ENCODE measurements at places on chromosomes 12 and 14. TPM values are rescaled to one million over a fixed set of nuclear protein-coding genes. Genes with fewer than 3 reads are reported as not detected.

The ATF7IP gene
- total RNA-seq: 15.3 TPM

- DNase-seq: no peak
Observed at GRCh38 chr12:122026706-122027333, 5.1 kb downstream of the BCL7A start.

DNA sequence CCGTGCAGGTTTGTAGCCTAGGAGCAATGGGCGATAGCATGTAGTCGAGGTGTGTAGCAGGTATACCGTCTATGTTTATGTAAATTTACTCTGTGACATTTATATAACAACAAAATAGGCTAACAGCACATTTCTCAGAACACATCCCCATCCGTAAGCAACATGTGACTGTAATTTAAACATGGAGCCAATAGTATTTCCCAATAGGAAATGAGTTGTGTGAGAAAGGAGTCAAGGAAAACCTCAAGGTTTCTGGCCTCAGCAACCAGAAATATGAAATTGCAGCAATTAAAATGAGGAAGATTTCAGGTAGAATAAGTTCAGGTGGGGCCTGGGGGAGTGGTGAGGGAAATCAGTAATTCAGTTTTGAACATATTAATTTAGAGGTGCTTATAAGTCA is 136.0 kb downstream of the MSRB3 start:
- no peak for DNase-seq

DNA sequence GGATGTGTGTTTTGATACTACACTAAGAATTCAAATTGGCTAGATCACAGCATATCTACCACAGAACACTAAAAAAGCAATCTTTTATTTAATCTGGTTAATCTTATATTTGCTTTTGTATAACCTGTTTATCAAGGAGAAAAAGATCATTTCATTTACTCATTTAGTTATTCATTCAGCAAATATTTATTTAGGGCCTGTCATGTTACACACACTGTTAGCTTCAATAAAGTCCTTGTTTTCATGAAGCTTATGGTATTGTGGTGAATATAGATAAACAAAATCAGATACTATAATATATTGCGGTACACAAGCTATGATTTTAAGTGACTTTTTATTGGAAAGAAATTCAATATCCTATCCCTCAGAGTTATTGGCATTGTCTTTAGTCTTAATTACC is 350.8 kb downstream of the LRFN5 start:
- DNase-seq: no peak

DNA sequence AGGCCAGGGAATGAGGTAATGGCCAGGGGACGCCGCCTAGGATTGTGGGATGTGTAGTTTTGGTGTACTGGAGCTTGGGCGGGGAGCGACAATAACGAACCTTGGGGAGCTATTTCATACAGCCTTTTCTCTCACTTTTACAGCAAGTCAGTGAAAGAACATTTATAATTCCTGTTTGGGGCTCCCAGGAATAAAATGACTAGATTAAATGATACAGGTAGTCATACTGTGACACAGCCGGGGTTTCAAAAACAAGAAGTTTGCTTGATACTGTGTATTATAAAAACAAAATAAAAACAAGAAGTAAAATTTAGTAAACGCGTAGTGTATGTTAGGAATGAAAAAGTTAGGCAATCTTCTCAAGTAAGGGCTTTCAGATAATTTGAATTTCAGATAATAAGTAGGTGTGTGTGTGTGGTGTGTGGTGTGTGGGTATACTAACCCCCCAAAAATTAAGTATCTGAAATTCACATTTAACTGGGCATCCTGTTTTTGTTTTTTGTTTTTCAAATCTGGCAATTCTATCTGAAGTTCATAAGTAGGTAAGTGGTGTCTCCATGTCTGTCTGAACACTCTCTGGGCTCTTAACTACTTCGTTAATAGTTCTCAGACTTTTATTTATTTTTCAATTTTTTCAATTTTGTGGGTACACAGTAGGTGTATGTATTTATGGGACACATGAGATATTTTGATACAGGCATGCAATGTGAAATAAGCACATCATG is 458 bp upstream of the DCTN2 start:
- DNase-seq: no peak

DNA sequence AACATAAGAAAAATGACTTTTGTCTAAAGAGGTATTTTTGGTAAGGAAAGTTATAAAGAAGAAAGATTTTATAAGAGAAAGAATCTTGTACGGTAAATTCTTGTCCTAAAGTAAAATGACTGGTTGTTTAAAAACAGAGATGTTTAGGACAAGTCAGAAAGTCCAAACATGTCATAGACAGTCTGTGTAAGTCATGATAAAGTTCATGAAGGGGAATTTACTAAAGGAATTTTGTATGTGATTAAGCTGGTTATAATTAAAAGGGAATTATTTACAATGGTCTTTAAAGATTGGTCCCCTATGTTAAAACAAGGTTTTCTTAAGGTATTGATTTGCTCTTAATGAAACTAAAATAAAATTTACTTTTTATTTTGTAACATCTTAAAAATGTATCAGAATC is 269.4 kb upstream of the CCDC196 start:
- DNase-seq: no peak

DNA sequence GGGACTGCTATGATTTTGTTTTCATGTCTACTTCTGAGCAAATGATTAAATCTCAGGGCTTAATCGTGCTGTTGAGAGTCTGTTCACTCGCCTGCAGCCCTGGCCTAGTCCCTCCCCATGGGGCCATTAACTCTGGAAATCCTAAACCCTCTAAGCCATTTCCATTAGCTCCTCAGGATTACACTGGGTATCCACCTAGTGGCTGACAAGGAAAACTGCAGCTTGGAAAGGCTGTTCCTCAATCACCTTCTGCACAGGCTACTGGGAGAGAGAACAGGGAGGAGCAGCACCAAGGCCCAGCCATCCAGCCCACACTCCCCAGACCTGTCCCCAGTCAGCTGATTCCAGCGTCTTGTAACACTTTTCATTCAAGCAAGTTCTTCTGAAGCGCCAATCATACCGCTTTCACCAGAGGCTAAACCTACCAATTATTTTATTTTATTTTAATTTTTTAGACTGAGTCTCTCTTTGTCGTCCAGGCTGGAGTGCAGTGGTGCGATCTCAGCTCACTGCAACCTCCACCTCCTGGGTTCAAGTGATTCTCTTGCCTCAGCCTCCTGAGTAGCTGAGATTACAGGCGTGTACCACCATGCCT is 48.7 kb downstream of the NEUROD4 start:
- DNase-seq: peak; percentile 8

- DNase-seq: peak; percentile 23
Observed at GRCh38 chr14:87805315-87805723, 187.7 kb downstream of the GALC start.

DNA sequence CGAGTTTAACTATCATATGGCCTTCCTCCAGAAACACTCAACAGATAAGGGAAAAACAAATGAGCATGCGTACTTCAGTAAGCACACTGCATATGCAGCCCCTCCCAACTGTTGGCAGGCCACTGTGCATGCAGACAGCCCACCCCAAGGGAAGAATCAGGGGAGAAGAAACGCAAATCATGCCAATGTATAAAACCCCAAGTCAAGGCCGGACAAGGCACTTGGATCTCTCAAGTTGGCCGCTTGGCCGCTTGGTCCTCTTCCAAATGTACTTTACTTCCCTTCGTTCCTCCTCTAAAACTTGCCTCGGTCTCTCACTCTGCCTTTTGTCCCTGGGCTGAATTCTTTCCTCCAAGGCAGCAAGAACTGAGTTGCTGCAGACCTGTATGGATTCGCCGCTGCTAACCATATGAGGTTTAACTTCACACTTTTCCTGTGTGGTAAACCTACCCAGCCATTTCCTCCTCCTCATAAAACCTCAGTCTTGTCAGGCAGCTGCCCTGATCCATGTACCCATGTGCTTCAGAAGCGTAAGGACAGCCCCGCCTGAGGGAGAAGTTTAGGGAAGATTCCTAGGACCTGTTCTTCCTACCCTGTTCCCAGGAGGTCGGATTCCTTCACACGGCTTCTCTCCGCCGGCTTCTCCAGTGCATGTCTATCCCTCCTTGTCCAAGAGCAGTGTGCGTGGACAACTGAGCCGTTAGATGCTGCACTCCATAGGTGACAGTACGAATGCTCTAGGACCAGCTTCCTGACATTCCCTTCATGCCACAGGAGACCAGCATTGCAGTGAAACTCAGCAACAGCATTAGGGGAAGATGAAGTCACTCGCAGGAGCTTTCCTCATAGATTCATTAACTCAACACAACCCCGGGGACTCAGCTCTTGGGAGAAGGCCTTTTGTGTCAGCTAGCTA is 188.0 kb downstream of the MON2 start:
- no peak for DNase-seq

DNA sequence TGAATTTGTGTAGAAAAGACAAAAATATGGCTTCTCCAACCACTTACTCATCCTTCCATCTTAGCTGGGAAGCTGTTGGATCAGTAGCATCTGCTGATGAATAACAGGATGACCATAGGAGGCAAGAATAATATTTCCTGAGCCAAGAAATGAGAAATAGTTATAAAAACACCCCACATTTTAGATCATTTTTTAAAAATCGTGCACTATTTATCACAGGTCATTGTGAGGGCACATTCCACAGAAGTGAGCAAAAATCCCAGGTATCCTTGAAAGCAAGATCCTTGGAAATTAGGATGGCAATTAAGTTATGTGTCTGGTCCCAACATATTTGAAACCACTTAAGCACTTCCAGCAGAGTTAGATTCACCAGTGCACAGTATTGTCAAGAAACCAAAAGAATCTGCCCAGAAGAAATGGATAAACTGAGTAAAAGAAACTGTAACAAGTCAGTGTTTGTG is 8.4 kb downstream of the FAR2 start:
- DNase-seq: peak; percentile 26

DNA sequence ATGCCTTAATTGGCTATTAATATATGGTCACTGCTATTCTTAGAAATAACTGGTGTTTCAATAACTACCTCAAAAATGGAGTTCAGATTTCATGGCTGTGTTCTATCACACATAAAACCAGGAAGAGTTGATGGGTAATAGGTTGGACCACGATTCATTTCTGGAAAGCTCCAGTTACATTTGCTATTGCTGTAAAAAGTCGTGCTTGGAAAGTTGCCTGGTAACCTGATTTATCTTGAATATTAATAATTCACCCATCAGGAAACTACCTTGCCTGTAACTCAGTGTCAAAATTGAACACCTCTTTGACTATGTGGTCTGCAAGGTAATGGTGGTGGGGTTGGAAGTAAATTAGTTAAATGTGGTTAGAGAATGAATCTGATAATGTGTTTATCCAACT is 104.7 kb upstream of the IFNG-AS1 start:
- no peak for DNase-seq

- no peak for DNase-seq
Observed at GRCh38 chr12:81627336-81628189, 131.6 kb downstream of the PPFIA2 start.

Measured in MG63 (cell line).